ENCODE measurements at places on chromosomes 16 and 17.

DNA sequence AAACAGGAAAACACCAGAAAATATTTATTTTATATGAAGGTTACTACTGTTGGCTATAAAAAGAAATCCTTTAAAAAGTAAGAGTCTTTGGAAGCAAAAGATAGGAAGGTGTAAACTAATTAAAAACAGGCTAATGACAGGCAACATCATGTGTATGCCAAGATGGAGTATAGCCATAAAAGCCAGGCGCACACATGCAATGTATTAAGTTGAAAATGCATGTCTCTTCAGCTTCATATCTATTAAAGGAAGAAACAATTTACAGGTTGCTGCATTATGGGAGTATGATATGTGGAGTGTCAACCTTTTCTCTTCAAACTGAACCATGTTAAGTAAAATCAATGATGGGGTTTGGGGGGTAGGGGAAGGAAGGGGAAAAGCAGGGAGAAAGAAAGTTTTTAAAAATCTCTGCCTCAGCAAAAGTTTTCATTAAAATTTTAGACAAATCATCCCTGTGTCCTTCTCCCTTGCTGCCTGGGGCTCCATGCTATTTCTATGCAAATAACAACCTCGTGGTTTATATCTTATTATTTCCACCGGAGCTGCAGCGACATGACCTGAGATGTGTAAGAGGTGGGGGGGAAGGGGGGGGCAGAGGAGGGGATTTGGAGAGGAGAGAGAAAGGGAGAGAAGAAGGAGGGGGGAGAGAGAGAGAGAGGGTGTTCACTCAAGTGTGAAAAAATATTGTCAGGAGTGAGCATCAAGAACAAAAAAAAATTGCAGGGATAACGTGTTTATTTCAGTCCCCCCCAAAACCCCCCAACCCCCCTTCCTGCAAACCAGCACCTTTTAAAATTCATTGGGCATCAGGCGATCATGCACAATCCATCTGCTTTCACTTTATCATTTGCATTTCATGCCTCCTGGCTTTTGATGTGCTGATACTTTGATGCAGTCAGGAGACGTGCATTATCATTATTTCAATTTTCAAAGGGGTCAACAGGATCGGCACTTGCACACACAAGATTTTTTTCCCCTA is 197.6 kb downstream of the AATF start:
- no peak for DNase-seq

DNA sequence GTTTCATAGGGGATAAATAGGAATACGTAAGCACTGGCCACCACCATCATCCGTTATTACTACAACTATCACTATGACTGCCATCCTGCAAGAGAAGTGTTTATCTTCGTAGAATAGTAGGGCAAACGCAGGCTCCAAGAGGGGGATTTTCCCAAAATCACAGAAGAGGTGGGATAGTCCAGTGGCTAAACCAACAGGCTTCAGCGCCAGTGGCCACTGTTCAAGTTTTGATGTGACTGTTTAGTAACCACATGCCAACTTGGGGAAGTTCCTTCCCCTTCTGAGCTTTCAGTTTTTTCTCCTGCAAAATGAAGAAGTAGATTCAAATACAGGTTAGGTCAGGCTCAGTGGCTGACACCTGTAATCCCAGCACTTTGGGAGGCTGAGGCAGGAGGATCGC is 60.7 kb upstream of the GRIN2A start:
- DNase-seq: no peak

DNA sequence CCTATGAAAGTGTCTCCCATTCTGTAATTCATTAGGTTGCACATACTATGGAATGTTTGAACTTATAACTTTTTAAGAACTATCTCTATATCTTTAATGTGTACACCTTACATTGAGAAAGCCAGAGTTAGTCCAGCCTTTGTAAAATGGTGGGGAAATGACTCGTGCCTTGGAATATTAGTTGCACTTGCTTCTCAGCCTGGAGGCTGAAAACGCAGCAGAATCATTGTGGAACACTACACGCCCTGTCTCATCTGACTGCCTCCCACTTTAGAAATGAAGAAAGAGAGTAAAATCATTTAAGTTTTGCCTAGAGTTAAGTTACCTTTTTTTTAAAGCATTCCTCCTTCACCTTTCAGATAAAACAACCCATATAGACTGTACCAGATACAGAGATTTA is 90.7 kb upstream of the WSB1 start:
- DNase-seq: no peak

GRCh38 chr16:65919145-65919985 is 447.1 kb upstream of the CDH5 start:
- DNase-seq: no peak

GRCh38 chr16:85437166-85438052 is 175.7 kb upstream of the GSE1 start:
- DNase-seq: no peak

GRCh38 chr16:82523815-82524214 is 103.0 kb upstream of the CDH13 start:
- no peak for DNase-seq

- no peak for DNase-seq
Measured at GRCh38 chr17:56708220-56708558, 114.7 kb downstream of the NOG start.

GRCh38 chr16:57127037-57127763 is 34.8 kb downstream of the CPNE2 start:
- no peak for DNase-seq

GRCh38 chr16:24367186-24367710 is 111.1 kb downstream of the CACNG3 start:
- DNase-seq: no peak

DNA sequence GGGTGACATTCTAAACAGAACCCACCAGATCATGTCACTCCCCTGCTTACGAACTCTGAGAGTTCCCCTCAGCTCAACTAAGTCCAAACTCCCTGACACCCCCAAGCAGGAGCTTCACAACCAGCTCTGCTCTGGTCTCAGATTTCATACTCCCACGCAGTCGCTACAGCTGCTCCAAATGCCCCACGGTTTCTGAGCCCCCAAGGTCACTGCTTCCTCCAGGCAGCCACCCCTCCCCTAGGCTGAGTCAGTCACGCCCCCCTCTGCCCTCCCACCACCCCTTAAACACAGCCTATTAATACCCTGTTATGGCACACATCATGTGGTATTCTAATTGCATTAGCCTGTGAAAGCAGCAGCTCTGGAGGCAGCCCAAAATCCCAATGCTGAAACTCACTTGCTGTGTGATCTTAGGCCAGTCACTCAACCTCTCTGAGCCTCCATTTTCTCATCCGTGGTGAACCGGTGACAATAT is 51.5 kb downstream of the GSG1L start:
- no peak for DNase-seq
